NCI-H2029 (cell line): ENCODE measurements at places on chromosomes 2 and 18.

- no peak for DNase-seq
Measured at GRCh38 chr2:191622374-191623320, 55.3 kb upstream of the NABP1 start.

- no peak for DNase-seq
Measured at GRCh38 chr18:58438161-58438957, 190.5 kb downstream of the ALPK2 start.

GRCh38 chr18:39604836-39605235 is 2039.2 kb upstream of the CELF4 start:
- no peak for DNase-seq

DNA sequence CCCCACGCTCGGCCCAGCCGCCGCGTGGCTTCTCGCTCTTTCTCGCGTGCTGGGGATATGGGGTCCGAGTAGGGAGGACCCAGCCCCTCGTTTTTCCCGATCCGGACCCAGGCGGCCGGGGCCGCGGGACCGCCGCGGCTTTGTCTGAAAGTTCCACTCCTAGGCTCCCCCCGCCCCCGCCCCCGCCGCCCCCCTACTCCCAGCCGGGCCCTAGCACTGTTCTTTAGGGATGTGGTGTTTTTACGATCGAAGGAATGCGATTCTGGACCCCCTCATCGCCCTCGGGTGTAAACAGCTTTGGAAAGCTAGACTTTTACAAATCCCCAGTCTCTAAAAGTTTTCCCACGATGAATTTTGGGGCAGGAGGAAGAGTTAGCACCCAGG is 819 bp downstream of the TGIF1 start:
- DNase-seq = no peak

DNA sequence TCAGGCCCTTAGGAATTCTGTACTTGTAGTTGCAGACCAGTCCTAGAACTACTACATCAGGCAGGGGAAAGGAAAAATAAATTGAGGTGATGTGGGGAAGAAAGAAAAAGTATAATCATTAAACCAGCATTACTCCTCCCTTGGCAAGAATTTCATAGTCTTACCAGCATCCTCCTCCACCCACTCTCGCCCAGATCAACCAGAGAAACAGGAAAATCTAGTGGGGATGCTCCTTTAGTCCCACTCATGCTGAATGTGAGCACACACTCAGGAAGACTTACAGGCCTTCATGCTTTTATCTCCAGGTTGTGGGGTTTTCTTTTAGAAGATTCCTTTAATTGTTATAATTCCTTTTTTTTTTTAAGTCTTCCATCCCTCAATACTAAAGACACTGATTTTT is 129.3 kb upstream of the CCDC150 start:
- no peak for DNase-seq

- no peak for DNase-seq
Measured at GRCh38 chr2:240811346-240812300, 8.4 kb downstream of the KIF1A start.

- DNase-seq = peak; percentile 68
Measured at GRCh38 chr2:214376618-214377285, 34.1 kb upstream of the VWC2L start.

DNA sequence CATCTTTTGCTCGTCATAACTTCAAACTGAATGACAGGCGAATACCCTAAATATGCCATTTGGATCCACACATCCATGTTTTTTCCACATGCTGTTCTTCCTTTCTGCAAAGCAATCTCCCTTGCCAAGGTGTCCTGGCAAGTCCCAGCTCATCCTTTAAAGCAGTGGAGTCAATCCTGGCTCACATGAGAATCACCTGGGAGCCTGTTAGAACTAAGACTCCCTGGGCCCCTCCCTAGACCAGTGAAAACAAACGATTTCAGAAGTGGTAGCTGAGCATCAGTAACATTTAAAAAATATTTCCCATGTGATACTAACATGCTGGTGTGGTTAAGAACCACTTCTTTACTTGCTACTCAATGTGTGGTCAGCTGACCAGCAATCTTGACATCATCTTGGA is 50.6 kb upstream of the PARD3B start:
- no peak for DNase-seq

GRCh38 chr2:100013892-100014677 is 128.3 kb downstream of the AFF3 start:
- no peak for DNase-seq

DNA sequence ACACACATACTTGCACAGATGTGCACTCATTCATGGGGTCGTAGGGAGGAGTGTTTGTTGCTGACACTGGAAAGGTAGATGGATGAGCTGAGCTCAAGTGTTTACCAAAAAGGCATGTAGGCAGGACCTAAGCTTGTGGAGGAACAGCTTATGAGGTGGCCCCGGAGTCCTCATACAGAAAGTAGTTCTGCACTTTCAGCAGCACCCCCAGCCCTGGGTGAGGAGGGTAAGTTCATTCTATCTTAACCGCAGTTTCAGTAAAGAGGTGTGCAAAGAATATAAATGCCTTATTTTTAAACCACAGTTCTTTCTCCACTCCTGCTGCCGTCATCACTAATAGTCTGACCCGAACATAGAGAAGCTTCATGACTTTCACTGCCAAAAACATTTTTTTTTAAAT is 31.7 kb upstream of the RNF152 start:
- DNase-seq = no peak

GRCh38 chr2:222609381-222609780 is 46.5 kb downstream of the FARSB start:
- DNase-seq = no peak

GRCh38 chr2:196101325-196101991 is 32.8 kb upstream of the DNAH7 start:
- no peak for DNase-seq

DNA sequence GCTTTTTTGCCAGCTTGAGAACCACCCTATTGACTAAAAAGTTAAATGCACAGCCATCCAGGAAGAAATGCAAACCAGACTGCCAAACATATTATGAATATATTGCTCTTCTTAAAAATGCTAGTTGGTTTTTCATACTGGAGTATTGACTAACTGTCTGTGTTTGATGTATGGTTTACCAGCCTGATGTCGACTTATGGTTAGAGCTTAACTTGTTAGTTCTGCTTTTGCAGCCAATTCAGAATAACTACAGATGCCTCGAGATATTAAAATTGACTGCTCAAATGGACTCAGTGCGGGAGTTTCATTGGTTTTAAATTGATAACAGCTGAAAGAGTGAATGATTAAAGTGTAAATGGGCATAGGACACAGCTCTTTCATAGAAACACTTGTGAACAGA is 369.8 kb downstream of the ARHGAP15 start:
- no peak for DNase-seq

GRCh38 chr2:237972936-237973335 is 6.1 kb downstream of the UBE2F start:
- no peak for DNase-seq

- no peak for DNase-seq
Measured at GRCh38 chr2:240555541-240556250, 2.1 kb downstream of the ANKMY1 start.

DNA sequence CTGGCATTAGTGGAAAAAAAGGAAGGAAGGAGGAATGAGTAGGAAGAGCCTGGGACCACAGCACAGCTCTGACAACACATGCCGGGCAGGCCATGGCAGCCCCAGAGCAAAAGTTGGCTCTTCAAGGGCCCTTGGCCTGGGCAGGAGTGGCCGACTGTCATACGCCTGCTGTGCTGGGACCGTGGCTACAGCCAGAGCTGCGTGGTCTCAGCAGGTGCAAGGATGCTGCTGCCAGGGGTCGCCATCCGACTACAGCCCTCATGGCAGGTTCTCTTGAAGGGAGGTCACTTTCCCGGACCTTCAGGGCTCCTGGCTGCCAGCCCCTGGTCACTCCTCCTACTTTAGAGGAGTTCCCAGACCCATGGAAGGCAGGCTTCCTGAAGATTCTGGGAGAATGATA is 109.9 kb downstream of the ARL4C start:
- no peak for DNase-seq

DNA sequence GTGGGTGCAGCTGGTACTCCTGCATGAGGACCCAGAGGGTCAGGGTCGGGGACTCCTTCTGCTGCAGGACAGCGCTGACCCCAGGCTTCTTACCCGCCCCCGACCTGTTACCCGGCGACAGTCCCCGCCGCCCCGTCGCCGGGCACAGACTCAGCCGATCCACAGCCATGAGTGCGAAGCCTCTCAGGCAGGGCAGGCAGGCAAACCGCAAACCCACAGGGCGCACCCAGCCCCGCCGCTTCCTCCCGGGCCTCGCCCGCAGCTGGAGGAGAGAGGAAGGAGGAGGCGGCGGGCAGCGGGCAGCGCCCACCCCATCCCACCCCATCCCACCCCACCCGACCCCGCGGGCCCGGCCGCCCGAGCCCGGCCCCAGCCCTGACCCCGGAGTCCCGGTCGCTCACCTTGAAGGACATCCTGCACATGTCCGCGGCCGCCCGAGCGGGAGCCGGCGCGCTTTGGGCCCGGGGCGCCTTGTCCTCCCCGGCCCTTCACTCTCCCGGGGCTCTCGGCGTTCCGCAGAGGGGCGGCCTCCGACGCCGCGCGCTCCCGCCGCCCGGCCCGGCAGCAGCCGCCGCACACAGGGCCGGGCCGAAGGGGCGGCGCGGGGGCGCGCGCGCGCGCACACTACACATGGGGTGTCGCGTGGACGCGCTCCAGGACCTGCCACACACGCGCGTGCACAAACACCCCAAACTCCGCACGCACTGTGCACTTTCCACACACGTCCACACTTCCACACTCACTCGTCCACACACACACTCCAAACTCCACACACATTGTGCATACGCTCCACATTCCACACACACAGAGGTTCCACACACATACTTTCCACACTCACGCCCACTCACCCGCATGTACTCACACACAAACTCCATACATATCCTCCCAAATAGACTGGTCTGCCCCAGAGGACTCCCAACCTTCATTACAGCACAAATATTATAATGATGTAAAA is at the start of gene ANKRD29:
TSS of gene ANKRD29 (minus strand) at position 603 of the 955 bp plus-strand sequence. CDS start at position 422, 181 bp downstream.
- DNase-seq = no peak

DNA sequence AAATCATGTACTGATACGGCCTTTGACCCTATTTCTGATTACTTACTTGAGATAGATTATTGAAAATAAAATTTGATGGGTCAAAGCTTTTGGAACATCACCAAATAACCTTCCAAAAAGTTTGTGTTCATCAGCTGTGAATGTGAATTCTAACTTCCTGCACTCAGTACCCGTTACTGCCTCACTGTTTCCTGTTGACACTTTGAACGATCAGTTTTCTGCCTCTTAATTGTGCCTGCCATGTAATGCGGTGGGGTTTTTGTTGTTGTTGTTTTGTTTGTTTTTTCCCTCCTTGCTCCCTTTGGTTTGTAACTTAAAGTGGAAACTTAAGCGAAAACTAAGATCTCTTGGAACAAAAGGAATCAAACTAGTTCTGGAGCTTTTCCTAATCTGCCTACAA is 18.9 kb downstream of the ATG16L1 start:
- no peak for DNase-seq

- no peak for DNase-seq
Measured at GRCh38 chr2:95799892-95800291, 191.7 kb downstream of the ANKRD36C start.

GRCh38 chr18:34114996-34115395 is 109.7 kb downstream of the NOL4 start:
- no peak for DNase-seq

GRCh38 chr2:74471332-74472065 is 981 bp downstream of the MRPL53 start:
- DNase-seq = no peak

- no peak for DNase-seq
Measured at GRCh38 chr2:211033765-211034164, 477.4 kb downstream of the CPS1 start.

GRCh38 chr2:179744401-179744800 is 117.0 kb downstream of the ZNF385B start:
- no peak for DNase-seq

GRCh38 chr2:163878718-163879117 is 142.9 kb upstream of the FIGN start:
- DNase-seq = no peak

DNA sequence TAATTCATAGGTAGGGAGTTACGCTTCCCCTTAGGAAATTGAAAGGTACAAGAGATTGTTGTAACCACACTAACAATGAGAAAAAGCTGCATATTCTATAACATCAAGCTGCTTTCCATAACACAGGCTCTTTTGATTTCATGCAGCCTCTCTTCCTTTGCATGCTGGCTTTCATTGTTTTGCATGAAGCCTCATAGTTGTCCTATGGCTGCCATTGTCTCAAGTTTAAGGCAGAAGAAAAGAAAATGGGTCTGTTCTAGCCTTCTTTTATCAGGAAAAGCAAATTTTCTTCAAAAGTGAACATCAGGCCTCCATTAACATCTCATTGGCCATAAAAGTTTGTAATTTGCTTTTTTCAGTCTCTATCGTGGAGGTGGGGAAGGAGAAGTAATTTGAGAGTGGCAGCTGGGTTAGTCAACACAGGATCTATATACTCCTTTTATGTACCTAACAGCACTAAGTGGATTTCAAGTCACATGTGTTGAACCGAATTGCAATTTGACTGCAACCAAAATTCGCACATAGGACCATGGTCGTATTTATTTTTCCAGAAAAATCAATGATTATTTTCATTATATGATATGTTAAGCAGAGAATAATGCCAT is 248.5 kb upstream of the RND3 start:
- DNase-seq = no peak

DNA sequence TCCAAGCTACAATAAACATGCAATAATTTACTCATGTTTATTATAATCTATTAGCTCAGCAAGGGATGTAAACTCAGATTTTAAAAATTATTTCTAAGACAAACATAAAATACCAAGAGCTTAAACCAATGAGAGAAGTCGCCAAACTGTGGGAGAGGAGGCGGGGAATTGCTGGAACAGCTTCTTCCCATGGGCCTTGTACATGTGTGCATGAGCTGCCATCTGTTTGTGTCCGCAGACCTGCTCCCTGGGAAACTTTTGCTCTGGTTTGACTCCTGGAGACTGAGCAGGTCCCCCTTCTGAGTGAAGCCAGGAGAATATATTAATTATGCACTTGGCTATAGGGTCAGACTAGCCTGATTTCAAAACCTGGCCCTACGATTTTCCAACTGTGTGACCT is 655.9 kb upstream of the SOX11 start:
- no peak for DNase-seq

DNA sequence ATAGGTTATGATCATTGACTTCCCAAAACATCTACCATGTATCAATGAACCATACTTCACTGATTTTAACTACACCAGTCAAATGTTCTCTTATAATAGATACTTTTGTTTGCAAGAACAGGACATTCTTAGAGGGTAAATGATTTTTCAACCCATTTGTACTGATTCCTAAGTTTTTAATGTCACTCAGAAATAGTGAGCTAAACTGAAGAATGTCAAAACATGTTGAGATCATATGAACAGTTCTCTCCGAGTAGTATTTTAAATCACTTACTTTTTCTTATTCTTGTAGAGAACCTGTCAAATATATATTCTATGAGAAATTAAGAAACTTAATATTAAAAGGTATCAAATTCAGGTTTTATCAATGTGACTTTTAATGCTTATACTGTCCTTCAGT is 1362.9 kb upstream of the SLC39A10 start:
- no peak for DNase-seq
